DMS79 (cell line): ENCODE measurements at places on chromosomes 5 and 9.

DNA sequence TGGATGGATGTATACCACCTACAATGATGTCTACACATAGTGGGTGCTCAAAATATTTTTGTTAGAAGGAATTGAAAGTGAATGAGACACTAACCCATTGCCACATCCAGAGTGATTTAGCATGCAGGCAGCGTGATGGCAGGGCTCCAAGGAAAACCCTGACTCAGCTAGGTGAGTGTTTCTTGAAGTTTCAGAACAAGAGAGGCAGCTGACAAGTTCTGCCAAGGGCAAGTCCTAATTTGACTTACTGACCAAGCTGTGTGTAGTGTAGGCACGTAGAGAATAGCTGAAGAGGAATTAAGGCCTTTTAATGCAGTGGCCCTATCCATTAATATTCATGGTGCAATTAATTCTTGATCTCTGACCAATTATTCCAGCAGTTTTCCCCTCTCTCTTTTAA lies 107.8 kb upstream of the ATP10B start:
- DNase-seq: peak; percentile 0

DNA sequence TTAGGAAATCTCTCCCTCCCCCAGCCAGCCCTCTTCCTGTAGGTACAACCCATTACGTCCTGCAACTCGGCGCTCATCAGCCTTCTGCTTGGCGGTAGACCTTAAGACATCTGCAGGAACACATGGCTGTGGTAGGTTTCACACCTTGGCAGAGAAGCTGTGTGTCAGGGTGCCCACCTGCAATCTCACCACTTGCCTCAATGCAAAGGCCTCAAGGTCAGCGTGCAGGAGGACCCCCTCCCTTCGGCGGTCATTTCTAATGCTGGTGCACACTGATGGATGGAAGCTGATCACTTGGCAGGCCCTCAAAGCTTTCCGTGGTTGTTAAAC lies 67.3 kb downstream of the CRB2 start:
- no peak for DNase-seq

GRCh38 chr9:70947086-70947485 lies 174.3 kb downstream of the TRPM3 start:
- DNase-seq: no peak

- DNase-seq: no peak
These were observed 31.7 kb upstream of the KCNMB1 start for GRCh38 chr5:170420806-170421412.

- no peak for DNase-seq
These were observed 59.0 kb downstream of the BASP1 start for GRCh38 chr5:17276445-17276844.

DNA sequence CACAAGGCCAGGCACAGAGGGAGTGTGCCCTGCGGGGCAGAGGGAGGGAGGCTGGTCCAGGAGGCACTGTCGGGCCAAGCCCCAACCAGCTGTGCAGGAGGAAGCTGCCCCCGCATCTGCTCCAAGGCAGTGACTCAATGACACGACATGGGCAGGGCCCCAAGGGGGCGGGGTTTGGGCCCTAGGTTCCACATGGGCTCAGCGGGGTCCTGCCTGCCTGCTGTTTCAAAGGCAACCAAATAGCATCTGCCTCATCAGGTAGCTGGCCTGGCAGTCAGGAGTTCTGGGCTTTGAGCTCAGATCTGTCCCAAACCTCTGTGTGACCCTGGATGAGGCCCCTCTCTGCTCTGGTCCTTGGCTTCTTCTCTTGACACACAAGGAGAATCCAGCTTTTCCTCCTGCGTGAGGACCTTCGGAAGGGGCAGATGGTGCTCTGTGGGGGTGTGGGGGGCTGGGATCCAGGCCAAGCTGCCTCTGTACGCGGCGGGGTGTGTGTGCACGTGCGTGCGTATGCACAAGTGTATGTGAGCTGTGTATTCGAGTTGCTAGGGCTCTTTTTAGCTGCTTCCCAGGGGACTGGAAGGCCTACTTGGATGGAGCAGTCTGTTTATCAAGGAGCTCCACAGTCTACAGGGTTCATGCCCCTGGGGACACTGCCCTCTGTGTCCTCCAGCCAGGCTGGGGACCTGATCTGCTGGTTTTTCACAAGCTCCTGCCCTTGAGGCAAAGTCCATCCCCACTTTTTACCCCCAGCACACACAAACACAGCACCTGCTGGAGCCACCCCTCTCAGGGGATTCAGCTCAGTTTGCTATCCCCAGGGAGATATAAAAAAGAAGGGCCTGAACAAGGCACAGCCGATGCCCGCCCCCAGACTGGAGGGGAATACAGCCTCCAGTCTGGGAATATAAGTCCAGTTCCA lies 138.9 kb downstream of the RGS3 start:
- peak; percentile 42 for DNase-seq

DNA sequence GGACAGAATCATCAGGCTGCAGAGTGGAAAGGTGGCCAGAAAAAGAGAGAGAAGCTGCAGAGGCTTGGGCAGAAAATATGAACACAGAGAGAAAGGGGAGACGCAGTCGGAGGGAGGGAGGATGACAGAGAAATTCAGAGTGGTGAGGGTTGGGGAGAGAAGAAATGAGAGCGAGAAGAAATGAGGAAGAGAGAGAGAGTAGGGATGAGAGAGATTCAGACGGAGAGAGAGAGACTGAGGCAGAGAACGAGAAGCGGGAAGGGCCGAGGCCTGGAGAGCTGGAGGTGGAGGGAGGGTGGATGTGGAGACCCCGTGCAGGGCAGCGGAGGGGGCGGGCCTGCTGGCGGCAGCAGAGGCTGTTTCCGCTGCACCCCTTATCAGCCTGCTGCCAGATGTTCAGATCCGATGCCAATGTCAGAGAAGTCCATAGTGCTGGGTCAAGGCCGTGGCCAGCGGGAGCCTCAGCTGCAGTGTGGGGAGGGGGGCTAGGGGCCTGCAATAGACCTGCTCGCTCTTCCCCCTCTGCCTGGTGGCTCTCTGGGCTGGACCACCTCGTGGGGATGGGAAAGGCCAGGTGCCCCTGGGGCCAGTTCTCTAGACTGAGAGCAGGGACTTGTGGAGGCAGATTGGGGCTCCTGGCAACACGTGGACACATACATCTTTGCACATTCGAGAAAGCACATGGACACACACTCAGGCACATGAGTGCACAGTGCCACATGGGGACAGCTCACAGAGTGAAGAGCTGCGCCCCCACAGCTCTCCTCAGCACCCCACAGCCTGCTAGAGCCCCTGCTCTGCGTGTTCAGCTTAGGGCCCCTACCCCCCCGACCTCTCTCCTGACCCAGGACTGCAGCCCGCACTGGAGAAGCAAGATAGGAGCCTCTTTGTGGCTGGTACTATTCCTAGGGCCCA lies 4.9 kb upstream of the NR5A1 start:
- DNase-seq: no peak

- DNase-seq: no peak
These were observed 25.1 kb upstream of the PRDM12 start for GRCh38 chr9:130639124-130639765.

DNA sequence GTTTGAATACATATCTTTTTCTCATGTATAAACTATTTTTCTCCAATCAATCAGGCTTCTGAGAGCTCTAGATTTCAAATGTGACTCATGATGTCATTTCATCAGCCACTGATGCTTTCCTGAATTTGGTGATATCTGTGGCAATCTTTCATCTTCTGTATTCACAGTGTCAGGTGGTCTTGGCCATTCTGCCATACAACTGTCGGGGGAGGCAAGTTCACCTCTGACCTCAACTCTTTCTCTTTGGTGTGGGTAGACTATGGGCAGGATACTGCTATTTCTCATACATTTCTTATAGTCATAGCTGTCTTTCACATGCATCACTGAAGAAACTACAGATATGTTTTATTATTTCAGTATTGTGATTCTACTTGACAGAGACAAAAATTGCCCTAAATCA lies 414.1 kb upstream of the MEF2C start:
- DNase-seq: no peak

DNA sequence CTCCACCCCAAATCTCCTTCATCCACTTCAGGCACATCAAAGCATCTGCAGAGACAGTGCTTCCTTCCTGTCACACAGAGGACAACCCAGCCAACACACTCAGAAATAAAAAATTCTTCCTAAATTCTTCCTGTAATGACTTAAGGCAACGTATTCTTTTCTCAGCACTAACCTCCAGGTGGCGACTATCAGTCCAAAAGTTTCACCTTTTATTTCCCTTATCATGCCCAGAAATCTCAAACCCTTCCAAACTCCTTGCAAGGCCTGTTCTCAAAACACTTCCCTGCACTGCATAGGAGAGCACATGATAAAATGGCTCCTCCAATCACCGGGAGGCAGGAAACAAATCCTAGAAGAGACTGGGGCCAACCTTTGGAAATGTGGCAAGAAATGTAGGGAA lies 35.1 kb downstream of the SLIT3 start:
- DNase-seq: no peak

DNA sequence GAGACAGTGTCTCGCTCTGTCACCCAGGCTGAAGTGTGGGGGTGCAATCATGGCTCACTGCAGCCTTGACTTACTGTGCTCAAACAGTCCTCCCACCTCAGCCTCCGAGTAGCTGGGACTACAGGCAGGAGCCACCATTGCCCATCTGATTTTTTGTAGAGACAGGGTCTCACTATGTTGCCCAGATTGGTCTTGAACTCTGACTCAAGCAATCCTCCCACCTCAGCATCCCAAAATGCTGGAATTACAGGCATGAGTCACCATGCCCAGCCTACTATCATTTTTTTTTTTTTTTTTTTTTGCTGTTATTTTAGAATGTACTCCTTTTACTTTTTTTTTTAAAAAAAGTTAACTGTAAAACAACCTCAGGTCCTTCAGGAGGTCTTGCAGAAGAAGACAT lies 449.0 kb downstream of the CCDC171 start:
- DNase-seq: no peak

DNA sequence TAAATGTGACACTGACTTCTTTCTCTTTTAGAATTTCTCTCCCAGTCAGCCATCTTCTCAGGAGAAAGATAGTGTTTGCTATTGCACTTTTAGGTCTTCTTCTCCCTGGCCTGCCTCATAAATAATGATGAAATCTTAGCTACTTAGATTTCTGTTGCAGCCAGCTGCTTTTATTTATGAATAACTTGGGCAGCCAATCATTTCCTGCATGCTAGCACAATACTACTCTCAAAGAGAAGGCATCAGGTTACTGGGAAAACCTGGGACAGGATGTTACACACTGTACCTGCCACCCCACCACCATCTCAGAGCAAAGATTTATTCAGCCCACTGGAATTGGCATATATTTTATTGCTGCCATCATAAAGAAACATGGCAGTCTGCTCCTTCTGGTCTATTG lies 266.6 kb downstream of the PRELID2 start:
- no peak for DNase-seq

- no peak for DNase-seq
These were observed 40.7 kb downstream of the STXBP1 start for GRCh38 chr9:127652733-127653132.

DNA sequence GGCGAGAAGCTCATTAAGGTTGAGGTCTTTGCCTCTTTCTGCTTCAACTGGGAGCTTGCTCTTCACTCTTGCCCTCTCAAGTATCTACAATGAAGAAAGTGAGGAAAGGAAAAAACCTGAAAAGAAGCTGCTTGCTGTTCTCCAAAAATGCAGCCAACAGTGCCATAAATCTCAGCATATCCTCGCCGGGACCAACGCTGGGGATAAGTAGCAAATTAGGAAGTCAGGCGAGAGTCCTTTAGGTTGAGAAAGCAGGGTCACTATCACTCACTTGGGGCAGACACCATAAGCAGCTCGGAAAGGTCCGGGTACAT lies 399 bp downstream of the NUP155 start:
- DNase-seq: no peak

DNA sequence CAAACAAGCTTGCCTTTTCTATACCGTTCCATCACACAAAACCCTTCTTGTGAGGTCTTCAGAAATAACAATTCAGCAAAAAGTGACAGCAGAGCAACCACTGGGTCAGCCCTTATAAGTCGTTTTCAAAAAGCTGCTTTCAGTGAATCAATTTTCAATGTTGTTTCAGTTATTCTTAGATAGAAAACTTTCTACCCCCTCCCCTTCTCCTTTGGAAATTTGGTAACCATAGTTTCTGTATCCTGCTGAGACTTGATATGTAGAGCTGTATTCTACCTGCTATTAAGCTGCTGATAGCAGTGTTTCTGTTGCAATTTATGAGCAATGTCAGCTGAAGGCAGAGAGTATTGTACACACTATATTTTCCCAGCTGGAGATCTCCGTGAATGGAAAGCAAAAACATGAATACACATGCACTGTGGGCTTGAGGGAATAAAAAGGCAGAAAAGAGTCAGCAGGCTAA lies 75.7 kb downstream of the ZNF608 start:
- DNase-seq: no peak

- peak; percentile 85 for DNase-seq
These were observed 17.0 kb downstream of the FOCAD start for GRCh38 chr9:20701060-20701459.

DNA sequence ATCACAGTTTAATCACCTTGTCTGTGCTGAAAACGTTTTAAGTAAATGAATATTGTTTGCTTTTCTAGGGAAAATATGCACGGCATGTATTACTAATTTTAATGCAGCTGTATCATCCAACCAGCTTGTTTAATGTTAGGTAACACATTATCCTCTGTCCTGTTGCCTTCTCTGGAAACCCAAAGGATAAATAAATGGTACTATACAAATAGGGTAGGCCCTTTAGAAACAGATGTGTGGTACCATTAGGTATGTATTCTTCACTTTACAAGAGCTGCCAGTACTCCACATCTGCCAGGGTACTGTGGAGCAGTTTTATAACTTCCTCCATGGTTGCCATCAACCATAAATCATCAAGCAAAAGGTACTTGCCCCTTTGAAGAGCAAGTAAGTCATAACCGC lies 42.9 kb downstream of the FAF2 start:
- DNase-seq: no peak

GRCh38 chr9:21993007-21993406 lies 1.2 kb downstream of the CDKN2A start:
- DNase-seq: no peak
